ENCODE measurements at places on chromosomes 13 and 19.

DNA sequence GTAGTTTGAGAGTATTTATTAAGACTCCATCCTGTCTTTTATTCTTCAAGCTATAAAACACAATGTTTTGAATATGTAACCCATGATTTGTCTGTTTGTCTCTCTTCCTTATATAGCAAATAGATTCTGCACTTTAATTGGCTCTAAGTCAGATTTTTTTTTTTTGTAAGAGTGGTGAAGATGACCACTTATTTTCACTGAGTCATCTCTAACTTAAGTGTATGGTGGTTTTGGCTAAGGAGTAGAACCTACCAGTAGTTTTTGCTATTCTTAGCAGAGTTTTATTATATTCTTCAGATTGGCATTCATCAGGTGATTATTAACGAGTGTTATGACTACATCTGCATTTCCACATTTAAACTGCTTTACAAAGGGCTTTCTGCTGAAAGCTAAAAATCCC lies 194.7 kb downstream of the LMO7 start:
- DNase-seq, result no peak

GRCh38 chr13:112133499-112134390 lies 66.8 kb downstream of the SOX1 start:
- no peak for DNase-seq

GRCh38 chr19:35755131-35755549 lies 1.7 kb downstream of the HSPB6 start:
- DNase-seq, result no peak

GRCh38 chr13:76160961-76161925 lies 525.1 kb downstream of the LMO7 start:
- DNase-seq, result no peak

DNA sequence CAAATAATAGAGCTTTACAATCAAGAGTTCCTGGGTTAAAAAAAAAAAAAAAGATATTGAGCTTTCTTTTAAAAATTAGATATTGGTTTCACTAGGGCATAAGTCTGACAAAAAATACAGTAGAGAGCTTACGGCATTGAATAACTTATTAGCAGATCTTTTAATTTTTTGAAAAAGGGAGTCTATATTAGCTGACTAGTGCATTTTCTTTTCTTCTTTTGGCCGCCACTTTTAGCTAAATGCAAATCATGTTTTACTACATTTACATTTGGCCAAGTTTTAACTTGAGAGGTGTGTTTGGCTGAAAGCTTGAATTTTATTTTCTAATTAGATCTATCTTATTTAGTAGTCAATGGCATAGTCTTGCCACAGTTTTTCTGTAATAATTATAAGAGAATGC lies 43.4 kb downstream of the SPRY2 start:
- DNase-seq, result no peak

DNA sequence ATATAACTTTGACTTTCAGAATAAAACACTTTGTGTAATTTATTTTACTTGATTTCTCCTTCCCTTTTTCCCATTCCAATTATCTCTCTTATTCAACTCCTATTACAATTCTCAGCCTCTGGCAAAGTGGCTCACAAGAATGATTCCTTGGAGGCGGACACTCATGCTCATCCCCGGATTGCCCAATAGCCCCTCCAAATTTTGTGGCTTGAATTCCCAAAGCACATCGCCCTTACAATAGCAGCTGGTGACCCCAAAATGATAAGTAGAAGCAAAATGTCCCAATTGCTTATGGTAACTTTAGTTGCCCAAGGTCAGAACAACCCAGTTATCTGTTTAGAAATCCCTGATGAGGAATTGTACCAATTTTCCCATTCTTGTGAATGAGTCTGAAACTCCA lies 1523.5 kb upstream of the PRR20A start:
- DNase-seq, result no peak

DNA sequence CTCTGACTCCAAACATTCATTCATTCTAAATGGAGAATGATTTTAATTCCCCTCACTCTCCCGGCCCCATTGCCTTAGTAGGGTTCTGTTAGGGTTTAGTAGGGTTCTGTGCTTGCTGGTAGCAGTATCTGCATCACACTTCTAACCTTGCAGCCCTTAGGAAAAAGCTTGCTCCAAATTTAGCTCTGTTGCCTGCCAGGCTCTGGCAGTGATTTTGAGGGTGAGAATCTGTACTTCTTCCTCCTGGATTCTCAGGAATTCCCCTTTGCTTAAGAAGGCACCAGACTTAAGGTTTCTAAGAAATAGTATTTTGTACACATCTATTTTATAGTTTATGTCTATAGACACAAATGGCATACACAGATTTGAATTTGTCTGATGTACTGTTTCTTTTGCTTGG lies 14.7 kb downstream of the B3GLCT start:
- DNase-seq, result no peak

GRCh38 chr13:78787190-78787589 lies 128.2 kb upstream of the OBI1 start:
- DNase-seq, result no peak

- no peak for DNase-seq
Measured at GRCh38 chr13:111912991-111913760, 153.8 kb upstream of the SOX1 start.

- DNase-seq, result no peak
Measured at GRCh38 chr13:111171629-111172028, 56.5 kb downstream of the ARHGEF7 start.

DNA sequence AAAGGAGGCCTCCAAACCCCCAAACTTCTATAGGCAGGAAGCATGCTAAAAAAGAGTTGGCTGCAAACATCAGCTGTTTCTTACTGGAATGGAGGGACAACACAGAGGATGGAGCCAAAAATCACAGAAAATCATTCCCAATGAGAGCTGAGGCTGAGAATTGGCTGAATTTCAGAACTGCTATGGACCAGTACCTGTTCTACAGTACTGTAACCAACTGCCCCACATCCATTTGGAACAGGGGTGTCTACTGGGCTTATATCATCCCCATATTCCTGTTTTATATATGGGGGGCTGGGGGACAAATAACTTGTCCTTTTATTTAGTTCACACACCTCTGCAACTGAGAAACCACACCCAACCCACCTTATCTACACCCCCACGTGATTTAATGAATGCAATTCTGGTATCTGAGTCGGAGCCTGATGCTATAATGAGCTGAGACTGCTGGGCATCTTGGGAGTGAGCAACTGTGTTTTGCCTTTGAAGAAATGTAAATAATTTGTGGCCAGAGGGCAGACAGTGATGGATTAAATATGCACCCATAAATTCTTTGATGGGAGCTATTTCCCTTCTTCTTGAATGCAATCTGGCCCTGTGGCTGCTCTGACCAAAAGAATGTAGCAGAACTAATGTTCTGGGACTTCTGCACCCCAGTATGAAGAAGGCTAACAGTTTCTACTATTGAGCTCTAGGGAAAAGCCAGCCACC lies 82.6 kb downstream of the TBC1D4 start:
- DNase-seq, result no peak
